ENCODE measurements at places on chromosomes 12 and 14. TPM values are rescaled to one million over a fixed set of nuclear protein-coding genes. Genes with fewer than 3 reads are reported as not detected.
A peak's percentile ranks its signal among the peaks of the same experiment; 100 is the strongest.

DNA sequence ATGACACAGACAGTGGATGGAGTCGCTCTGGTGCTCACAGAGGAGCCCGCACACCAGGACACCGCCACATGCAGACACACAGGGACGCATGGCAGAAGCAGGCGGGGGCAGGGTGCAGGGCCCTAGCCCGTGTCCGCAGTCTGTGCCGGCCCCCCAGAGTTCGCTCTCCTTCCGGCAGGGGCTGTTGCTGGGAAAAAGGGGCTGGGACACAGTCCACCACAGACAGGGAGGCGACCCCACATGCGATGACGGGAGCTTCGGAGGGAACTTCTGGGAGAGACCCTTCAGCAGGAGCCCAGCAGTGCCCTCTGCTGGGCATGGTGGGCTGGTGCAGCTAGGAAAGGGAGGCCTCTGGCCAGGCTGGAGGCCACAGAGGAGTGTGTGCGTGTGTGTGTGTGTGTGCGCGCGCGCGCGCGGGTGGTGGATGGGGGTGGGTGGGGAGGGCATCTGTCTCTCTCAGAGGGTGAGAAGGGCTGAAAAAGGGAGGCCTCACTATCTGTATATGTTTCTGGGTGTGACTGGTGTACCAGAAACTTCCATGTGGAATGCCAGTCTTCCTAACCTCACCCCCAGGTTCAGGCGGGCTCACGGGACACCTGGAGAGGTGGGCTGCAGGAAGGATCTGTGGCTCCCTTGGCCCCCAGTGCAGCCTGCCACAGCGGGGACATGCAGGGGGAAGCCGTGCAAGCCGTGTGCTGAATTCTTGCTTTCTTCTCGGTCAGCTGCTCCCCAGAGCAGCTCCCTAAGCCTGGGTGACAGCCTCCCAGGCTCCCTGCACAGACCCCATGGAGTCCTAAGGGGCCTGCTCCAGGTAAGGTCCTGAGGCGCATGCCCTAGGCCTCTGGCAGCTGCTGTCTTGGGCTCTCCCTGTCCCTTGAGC lies 60.7 kb downstream of the PLEKHG3 start:
- DNase-seq = peak; percentile 63

Gene CCNT1
- 40.9 TPM for total RNA-seq

- DNase-seq = no peak
Observed at GRCh38 chr12:24554612-24555295, 394.1 kb downstream of the BCAT1 start.

DNA sequence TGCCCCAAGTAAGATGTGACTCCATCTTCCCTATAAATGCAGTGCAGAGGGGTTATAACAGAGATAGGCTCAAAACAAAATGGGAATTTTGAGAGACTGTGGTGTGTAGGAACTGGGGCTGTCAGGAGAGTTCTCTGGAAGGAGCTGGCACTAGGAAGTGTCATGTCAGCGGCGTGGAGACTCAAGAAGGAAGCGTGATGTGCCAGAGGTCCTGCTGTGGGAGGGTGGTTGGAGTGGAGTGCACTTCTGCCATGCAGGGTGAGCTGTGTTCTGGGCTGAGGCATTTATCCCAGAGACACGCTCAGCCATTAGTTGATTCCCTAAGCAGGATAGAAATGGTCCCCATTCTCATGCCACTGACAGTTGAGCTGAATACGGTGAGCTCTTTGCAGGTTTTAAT lies 19.0 kb downstream of the GLT1D1 start:
- DNase-seq = no peak

- DNase-seq = peak; percentile 78
Observed at GRCh38 chr14:61177279-61178225, 103.6 kb downstream of the TMEM30B start.

GRCh38 chr14:23093991-23094665 lies 808 bp downstream of the ACIN1 start:
- DNase-seq = no peak
